ENCODE measurements at places on chromosomes 5 and 9.

DNA sequence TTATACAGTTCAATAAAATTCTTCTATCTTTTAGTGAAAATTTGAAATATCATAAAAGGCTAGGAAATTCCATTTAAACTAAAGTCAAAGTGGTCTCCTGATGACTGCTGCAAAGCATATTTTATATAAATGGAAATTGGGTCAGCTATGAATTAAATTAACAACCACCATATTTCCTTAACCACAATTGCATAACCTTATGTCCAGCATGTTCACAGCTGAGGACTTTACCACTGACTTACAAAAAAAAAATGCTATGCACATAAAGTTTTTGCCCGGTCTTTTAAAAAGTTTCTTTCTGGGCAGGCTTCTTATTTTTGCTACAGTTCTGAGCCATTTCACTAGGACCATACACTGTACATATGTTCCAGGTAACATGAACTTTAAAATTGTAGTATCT lies 208.6 kb upstream of the RGMB start:
- DNase-seq, result no peak

DNA sequence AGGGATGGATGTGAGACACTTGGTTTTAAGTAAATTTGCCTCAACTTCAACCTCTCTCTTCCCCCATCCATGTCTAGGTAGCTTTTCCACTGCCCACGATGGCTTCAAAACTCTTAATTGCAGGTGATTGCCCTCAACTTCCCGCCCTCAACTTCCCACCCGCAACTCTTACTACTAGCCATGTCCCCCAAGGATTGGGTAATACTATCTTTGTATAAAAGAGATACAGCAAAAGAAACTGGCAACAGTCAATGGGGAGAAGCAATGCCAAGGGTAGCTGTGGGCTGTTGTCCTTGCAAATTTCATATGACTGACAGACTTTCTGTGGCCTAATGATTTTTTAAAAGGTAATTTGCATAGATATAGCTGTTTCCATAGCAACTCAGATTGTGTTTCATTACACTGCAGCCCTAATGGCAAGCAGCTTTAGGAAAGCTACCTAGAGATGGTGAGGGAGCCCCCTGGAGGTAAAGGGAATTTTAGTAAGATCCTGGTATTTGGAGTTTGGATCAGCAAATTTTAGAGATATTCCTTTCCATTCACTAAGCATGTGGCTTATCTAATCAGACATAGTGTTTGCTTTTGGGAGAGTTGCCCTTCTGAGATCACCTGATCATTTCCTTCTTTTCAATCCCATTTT lies 421.5 kb upstream of the DAP start:
- no peak for DNase-seq

DNA sequence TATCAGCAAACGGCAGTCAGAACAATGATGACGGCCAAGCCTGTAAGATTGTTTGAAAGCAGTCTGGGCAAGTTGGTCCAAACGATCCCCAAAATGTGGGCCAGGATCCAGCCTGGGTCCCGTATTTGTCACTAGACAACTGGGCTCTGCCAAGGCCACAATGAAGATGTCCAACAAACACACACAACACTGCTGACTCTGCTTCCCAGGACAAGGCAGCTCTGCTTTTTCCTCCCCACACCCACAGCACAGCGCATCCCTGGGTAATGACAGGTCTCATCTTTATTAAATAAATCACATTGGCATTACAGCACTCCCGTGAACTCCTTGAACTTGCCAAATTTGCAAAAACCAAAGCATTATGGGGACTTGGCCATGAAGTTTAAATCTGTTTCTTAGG lies 424.1 kb upstream of the ACTBL2 start:
- no peak for DNase-seq

- DNase-seq, result no peak
Observed at GRCh38 chr9:102479191-102479590, 515.9 kb upstream of the CYLC2 start.

DNA sequence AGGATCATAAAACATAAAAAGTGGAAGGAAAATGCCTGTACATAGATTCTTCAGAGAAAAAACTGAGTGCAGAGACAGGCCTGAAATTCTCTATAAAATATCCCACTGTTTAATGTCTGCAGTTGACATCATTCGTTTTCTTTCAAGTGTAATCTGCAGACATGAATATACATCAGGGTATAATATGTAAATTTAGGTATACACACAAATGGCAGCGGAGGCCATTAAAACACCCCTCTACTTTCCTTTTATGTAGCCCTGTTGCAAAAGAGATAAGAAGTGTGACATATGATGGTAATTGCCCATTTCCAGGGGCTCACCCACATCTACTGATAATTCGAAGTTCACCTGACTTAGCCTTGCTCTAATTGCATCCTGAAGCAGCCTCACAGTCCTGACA lies 164.3 kb downstream of the SLC24A2 start:
- DNase-seq, result no peak

DNA sequence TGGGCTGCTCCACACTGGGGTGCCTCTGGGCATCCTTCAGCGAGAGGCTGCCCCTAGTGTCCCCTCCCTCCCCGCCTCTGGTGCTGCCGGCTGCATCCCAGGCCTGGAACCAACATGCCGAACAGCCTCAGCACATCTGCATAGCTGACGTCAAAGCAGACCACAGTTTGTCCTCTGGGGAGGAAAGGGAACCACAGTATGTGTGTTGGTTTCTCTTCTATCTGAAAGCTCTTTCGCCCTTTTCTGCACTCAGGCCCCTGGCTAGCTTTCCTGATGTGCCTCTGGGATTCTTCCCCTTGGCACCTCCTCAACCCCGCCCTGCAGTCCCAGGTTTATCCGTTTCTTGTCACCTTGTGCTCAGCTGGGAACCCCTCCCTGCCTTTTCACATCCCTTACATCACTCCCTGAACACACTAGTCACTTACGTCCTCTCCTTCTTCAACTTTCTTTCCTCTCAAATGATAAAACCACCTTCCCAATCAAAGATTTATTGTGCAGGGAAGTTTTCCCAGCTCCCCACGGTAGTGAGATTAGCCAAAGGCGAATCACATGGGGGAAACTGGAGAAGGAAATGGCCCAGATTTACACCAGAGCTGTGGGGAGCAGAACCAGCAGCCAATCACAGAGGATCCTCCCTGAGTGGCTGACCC lies 35.5 kb upstream of the B4GALT1 start:
- peak; percentile 49 for DNase-seq

GRCh38 chr9:88949961-88950340 lies 41.3 kb upstream of the S1PR3 start:
- no peak for DNase-seq

All from CD8-positive, alpha-beta T cell (primary cell).